Stimulated activated CD4-positive, alpha-beta T cell treated with anti-CD3 and anti-CD28 coated beads, Interleukin-4, amount 100 ng/mL, for 1 hour (primary cell): ENCODE measurements at places on chromosomes 2 and 18.

DNA sequence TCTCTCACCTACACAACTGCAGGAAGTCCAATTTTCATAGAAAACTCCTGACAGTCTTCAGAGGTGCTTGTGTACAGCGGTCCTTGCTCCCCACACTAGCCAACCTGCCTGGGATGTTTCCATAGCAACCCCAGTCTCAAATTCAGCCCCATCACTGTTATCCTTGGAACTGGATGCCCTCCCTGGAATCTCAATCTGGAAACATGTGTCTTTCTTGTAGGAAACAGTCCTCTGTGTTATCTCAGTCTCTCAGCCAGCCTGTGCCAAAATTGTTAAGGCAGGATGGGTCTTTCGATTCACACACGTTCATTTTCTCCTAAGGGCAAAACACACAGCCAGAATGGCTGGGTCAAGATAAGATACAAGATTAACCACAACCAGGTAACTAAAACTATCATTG is 295.5 kb upstream of the RND3 start:
- no peak for DNase-seq

DNA sequence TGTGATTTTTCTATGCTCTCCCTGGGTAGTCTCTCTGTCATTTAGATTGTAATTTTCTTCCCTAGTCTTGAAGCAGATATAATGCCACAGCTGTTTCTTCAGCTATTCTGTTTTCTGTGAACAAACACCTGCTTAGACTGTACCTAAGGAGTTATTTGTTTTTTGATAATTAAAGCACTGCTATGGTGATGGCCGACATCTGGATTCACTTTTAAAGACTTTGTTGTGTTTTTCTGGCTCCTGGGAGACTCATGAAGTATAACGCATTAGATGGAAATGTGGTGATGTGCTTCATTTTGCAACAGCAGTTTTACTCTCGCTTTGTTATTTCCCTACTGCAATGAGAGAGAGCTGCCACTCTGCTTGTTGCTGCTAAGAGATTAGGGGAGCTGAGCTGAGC is 15.7 kb upstream of the C2orf69 start:
- DNase-seq = no peak

- DNase-seq = no peak
Observed at GRCh38 chr2:74447230-74447999, 5.7 kb upstream of the RTKN start.

GRCh38 chr2:24617424-24617823 is 126.4 kb downstream of the NCOA1 start:
- no peak for DNase-seq

DNA sequence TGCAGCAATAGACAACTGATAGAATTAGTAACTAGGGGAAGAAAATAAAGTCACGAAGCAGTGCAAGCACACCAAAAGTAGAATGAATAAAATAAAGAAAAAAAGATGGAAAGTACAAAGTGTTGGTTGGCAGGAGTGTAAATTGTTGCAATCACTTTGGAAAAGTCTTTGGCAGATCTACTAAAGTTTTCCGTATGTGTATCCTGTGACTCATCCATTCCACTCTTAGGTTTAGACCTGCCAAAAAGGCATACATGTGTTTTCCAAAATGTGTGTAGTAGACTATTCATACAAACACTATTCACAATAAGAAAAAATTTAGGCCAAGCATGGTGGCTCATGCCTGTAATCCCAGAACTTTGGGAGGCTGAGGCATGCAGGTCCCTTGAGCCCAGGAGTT is 282.1 kb upstream of the FSIP2 start:
- DNase-seq = no peak

- no peak for DNase-seq
Observed at GRCh38 chr2:97704989-97705388, 8.4 kb upstream of the ZAP70 start.

GRCh38 chr2:83579507-83579906 is 879.6 kb downstream of the SUCLG1 start:
- DNase-seq = no peak

GRCh38 chr2:196289000-196289399 is 117.6 kb upstream of the STK17B start:
- no peak for DNase-seq

DNA sequence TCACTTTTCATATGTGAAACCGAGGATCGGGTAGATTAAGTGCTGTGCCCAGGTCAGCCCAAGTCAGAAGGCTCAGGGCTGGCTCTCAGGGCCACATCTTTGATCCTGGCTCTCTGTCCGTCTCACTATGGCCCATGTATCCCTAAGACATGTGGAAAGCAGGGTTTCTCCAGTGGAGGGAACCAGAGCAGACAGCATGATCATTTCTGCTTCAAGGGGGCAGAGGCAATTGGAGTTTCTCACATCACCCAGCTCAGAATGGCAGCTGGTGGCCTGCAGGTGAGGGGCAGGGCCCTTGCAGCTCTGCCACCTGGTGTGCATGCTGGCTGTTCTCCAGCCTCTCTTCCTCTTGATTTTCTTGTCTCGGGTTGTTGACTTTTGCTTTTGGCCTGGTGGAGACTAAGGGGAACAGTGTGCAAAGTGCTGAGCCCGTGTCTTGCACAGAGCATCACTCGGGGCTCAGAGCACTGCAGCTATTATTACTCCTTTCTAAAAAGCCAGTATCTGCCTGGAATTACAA is 27.0 kb downstream of the LDLRAD4 start:
- no peak for DNase-seq
